ENCODE measurements at places on chromosomes 3 and 15. TPM values are rescaled to one million over a fixed set of nuclear protein-coding genes. Genes with fewer than 3 reads are reported as not detected.

GRCh38 chr15:85897207-85897894, 102.6 kb upstream of the KLHL25 start:
- no peak for DNase-seq

- peak; percentile 77 for DNase-seq
These were observed 263.6 kb upstream of the HES1 start for GRCh38 chr3:193872265-193872753.

DNA sequence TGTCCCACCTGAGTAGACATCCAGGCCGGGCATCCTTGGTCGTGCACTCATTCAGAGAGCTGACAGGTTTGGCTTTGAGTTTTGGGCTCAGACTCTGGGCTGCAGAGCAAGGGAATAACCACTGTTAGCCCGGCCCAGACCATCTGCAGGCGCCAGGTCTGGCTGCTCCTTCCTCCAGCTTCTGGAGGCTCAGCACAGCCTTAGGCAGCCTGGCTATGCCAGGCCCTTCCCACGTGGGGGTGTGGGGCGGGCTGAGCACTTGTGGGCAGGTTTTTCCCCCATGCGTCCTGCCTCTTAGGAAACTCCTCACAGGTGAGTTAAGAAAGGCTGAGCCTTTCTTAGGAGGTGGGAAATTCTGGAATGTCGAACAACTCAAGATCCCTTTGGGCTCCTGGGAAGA, 11.2 kb downstream of the PLA2G4B start:
- no peak for DNase-seq

GRCh38 chr3:29145360-29145759, 135.5 kb upstream of the RBMS3 start:
- DNase-seq: no peak

- no peak for DNase-seq
These were observed 145.5 kb upstream of the ABHD17C start for GRCh38 chr15:80549654-80550053.

DNA sequence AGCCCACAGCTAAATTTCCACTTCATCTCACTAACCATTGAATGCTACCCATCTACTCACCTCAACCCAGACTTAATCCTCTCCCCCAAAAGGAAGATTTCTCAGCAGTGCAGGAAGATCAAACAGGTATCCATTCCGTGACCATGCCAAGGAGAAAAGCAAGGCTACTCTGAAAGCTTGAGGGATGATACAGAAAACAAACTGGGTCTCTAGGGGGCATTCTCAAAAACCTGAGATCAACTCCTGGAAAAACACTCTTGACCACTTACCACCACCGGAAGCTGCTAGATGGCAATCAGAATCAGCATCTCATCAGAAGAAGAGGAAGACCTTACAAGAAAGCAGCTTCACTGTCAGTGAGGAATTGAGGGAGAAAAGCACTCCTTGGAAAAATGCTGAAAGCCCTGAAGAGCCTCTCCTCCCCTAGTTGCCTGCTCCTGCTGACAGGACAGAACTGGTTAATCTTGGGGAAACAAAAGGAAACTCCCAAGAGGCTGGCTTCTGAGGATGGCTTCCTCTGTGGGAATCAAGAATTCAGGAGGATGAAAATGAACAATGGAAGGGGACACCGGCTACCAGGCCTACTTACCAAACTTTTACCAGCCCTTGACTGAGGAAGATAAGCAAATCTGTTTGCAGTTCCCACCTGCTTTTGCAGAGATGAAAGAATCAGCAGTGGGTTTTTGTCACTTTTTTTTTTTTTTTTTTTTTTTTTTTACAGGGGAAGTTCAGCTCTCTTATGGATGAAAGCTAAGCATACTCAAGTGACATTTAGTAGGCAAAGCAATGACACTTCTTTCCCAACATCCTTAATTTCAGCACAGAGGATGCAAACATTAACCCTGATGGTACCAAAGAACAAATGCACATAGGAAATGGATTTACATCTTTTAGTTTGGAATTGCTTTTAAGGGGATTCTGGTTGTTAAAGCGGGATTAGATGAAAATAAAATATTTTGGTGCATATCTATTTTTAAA, at the start of gene ATP8B4:
Gene ATP8B4 (minus strand): TSS at position 171 of the 978 bp plus-strand sequence. CDS start 12,267 bp downstream, outside the sequence.
- no peak for DNase-seq

- DNase-seq: no peak
These were observed 20.0 kb downstream of the SLC28A1 start for GRCh38 chr15:84904419-84904818.

DNA sequence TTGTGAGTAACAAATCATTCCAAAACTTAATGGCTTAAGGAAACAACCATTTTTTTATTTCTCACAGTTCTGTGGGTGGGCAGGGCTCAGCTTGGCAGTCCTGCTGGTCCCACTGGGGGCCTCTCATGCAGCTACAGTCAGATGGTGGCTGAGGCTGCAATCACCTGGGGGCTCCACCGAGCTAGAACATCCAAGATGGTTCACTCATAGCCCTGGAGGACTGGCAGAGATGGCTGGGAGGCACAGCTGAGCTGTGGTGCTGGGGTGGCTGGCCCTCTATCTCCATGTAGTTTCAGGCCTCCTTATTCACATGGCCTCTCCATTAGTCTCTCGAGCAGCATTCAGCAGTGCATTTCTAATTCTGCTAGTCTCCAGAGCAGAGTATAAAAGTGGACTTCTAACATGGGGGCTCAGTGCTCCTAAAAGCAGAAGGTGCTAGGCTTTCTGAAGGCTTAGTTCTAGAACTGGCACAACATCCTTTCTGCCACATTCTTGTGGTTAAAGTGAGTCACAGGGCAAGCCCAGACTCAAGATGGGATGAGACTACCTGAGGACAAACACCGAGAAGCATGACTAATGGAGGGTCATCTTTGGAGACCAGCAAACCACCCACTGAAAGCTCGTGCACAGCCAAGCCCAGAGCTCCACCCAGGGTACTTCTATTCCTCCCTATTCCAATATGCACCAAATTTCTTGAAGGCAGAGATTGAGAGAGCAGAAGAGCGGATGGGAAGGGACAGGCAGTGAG, 6.3 kb downstream of the CAV3 start:
- DNase-seq: peak; percentile 74

DNA sequence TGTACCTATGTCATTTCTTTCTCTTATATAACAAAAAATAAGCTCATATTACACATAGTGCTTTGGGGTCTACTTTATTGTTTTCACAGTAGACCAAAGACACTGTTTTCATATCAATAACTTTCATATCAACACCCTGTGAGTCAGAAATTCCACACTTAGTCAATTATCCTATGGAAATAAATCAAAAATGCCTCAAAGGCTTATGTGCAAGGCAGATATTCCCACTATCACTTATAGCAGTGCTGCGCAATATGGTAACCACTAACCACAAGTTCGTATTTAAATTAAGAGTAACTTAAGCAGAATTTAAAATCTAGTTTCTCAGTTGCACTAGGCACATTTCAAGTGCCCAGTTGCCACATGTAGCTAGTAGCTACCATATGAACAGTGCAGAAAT, 15.9 kb downstream of the SCG3 start:
- no peak for DNase-seq

DNA sequence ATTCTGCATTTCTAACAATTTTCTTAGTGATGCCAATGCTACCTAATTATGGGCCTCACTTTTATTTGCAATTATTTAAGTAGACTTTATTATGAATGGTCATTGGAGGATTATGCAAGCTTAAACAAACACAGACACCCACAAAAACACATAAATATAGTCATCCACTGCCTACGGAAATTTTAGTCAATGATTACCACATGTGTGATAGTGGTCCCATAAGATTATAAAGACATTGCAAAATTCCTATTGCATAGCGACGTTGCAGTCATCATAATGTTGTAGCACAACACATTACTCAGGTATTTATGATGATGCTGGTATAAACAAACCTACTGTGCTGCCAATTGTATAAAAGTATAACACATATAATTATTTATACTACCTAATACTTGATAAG, 247.8 kb upstream of the ALCAM start:
- DNase-seq: no peak

DNA sequence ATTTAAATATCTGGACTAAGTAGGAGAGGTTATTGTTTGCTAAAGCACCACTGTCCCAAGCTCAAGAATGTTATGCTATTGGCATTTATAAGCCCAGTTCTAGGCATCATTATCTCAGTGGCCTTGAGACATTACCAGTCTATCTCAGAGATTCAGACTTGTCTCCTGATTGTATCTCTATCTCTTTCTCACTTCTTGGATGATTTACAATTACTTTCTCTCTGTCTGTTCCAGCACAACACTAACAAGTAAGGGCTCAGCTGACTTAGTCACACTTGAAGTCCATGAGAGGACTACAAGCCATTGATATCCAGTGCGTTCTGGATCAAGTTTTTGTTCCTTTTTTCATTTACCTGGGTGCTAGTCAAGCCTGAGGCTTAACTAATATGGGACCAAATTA, 60.2 kb downstream of the TRIM69 start:
- DNase-seq: no peak

GRCh38 chr3:159168788-159169187, 366.9 kb downstream of the MFSD1 start:
- DNase-seq: no peak

DNA sequence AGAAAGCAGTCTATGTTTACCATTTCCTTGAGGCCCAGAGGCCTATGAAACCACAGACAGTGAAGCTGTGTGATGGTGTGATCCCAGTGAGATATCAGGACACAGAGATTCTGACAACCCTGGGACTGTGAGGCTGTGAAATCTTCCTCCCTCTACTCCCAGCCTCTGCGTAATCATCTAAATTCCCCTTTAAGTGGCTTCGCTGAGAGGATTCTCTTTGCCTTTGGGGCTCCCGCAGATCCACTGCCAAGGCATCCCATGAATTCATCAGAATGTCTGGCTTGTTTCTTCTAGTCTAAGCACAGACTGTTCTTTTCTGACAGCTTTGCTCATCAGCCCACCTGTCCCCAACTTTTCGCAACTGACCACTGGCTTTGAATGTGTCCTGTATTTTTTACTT, 901.2 kb upstream of the NR2F2 start:
- no peak for DNase-seq

GRCh38 chr3:156664011-156664830, 10.2 kb upstream of the TIPARP start:
- no peak for DNase-seq

- no peak for DNase-seq
These were observed 1.9 kb upstream of the SPG21 start for GRCh38 chr15:64991536-64992135.

DNA sequence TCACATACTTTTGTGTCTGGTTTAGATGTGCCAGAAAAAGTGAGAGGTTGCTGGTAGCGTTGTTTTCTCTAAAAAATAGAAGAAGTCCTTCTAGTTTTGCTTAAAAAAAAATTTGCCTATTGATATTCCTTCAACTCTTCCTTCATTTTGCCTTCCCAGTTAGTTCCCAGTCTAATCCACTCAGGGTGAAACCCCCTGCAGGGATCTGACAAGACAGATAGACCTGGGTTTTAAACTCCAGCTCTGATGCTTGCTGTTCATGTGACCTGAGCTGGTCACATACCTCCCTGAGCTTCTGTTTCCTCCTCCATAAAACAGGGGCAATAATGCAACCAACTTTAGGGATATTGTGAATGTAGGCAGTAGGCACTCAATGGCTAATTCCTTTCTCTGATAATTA, 18.6 kb upstream of the KCTD6 start:
- no peak for DNase-seq

GRCh38 chr3:175274474-175275218, 415.5 kb downstream of the NAALADL2 start:
- no peak for DNase-seq

DNA sequence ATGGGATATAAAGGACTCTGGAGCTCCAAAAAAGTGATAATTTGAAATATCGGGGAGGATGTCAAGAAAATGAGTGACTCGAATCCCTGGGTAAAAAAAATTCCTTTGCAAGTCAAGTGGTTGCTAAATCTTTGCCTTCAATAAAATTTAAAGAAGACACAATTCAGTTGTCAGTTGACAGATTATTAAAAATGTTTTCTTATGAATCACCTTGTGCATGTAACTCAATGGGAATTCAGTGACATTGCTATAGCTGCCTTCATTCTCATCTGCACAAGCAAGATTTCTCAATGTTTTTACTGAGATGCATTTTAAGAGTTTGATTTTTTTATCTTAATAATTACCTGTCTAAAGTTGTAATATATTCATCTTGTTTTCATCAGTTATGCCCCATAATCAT, 264.0 kb upstream of the IL12A start:
- DNase-seq: no peak

DNA sequence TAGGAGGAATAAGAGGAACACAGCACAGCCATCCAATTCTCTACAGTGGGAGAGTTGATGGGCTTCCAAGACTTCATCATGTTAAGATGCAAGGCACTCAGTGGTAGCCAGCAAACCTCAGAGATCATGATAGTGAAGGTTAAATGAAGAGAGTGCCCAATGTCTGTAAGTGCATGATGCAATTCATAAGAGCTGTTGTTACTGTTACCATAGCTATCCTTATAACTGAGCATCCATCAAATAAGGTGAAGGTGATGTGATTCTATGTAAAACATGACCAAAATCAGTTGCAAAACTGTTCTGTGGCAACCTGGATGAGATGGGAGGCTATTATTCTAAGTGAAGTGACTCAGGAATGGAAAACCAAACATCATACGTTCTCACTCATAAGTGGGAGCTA, 289.7 kb downstream of the MAGI1 start:
- DNase-seq: no peak

- no peak for DNase-seq
These were observed 18.3 kb downstream of the MYZAP start for GRCh38 chr15:57609805-57610529.

DNA sequence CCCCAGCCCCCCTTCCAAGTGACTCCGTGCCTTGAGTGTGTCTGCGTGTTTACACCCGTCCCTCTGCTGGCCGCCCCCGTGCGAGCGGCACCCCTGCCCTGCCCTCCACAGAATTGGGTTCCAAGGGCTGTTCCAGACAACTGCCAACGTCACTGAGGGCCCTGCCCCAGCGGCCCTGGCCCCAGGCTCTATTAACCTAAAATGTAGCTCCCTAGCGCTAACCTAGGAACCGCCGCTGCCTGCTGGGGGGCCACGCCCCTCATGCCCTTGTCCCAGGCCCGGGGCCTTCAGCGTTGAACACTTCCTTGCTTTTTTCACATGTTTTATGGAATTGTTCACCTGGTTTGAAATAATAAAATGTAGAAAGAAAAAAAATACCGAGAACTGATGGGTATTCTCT, 10.0 kb upstream of the SEMA3B start:
- DNase-seq: no peak

- no peak for DNase-seq
These were observed 222.3 kb upstream of the EIF1B start for GRCh38 chr3:40086890-40087883.

DNA sequence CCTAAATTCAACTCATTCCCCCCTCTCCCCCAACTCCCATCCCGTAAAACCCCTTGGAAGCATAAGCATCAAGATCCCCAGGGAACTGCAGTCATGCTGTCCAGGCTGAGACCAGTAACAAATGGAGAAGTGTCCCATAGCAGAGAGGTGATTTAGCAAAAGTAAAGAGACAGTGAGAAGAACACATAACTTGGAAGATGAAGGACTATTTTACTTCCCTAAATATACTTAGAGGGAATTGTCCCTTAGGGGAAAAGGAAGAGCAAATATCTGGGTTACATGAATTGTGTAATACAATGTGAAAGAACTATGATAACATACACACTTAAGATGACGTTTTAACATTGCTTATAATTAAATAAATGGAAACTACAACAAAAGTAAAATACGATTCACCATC, 61.6 kb upstream of the LRRFIP2 start:
- no peak for DNase-seq

- DNase-seq: no peak
These were observed 105.1 kb upstream of the SLCO2A1 start for GRCh38 chr3:134134698-134135415.

Gene IL12A
- 0.36 TPM for total RNA-seq

Gene MST1R
- total RNA-seq: 44.5 TPM

Gene ASB14
- total RNA-seq: not detected

Gene AMT
- total RNA-seq: 1.8 TPM

Gene SLC6A20
- total RNA-seq: 0.44 TPM

Gene CRTAP
- total RNA-seq: 130 TPM

Gene SCN11A
- not detected for total RNA-seq

Gene REC114
- total RNA-seq: not detected

Gene SST
- not detected for total RNA-seq
